ENCODE measurements at places on chromosomes 7 and 10.

GRCh38 chr7:142401951-142402350 is 144.1 kb upstream of the PRSS58 start:
- no peak for DNase-seq

GRCh38 chr10:107444443-107444842 is 279.9 kb upstream of the SORCS1 start:
- DNase-seq, result no peak

- DNase-seq, result peak; percentile 51
Measured at GRCh38 chr10:94183666-94184264, 179.0 kb downstream of the NOC3L start.

DNA sequence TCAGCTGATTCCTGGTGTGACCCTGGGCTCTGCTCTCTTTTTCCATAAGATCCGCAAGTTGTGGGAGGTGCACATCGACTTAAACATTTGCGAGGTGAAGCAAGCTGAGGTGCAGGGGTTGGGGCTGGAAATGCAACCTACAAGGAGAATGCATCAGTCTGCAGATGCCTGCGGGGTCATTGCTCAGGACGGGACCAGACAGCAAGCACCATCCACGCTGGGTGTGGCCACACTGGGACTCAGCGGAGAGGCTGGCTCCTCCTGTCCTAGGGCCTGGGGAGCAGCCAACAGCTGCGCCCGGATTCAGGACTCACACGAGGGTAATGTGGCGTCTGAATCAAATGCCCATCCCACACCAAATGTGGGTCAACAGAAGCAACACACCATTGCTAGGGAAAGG is 33.8 kb downstream of the STK32C start:
- no peak for DNase-seq

DNA sequence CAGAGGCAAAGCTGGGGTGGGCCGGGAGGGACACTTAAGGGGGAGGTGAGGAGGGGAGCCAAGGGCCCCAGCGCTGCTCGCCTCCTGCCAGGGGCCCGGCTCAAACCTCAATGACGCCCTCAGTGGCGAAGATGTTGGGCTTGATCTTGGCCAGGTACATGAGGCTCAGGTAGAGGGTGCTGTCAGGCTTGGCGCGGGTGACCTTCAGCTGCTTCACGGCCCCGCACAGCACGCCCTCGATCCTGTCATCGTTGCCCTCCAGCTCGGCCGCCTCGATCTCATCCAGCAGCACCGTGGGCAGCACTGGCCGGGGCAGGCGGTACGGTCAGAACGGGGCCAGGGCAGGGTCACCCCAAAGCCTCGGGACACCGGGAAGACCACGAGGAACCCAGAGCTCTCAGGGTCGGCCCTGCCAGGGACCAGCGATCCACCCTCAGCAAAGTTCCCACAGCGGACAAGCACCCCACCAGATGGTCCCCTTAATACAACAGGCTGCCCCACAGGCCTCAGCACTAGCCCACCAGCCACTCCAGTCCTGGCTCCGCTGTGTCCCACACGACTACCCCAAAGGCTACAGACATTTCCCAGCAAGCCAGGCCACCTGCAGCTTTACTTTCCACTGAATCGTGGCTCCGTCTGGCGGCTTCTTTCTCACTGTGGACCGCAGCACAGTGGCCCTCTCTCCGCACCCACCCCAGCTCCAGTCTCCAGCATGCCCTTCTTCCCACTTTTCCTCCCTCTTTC is 4.0 kb downstream of the INTS1 start:
- DNase-seq, result no peak

DNA sequence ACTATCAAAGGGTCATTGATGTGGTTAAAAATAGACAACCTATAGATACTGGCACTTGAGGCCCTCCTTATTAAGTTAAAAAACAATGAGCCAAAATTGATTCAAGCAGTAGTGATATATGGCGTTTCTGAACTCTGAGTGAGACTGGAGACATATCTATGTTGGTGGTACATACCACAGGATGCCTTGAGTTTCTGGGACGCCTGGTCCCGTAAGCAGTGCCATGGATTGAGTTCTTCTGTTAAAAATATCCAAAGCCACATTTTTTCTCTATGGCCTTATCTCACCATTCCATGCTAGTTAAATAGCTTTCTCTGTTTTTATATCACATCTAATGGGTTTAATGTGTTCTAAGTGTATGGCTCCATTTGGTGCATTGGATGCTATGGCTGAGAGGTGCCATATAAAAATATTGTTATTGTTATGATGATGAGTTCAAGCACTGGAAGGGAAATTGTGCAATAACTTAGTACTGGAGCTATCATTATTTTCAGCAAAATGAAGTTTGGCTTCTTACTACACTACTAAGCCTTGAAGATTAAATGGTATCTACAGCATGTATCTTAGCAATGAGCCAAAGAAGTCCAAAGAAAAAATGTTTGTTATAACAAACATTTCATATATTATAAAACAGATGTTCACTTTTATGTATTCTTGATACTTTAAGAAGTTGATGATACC is 713.9 kb downstream of the SUGCT start:
- DNase-seq, result no peak

DNA sequence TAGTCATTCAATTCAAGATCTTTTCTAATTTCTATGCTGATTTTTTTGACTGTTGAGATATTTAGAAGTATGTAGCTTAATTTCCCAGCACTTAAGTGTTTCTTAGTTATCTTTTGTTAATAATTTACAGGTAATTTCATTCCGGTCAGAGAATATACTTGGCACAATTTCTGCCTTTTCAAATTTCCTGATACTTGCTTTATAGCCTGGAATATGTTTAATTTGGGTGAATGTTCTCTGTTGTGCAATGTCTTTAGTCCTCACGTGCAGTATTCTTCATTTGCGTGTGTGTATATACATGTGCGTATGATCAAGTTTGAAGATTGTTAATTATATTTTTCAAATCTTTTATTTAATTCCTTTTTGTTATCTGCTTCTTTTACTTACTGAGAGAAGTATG is 989.3 kb downstream of the LRMDA start:
- DNase-seq, result no peak

DNA sequence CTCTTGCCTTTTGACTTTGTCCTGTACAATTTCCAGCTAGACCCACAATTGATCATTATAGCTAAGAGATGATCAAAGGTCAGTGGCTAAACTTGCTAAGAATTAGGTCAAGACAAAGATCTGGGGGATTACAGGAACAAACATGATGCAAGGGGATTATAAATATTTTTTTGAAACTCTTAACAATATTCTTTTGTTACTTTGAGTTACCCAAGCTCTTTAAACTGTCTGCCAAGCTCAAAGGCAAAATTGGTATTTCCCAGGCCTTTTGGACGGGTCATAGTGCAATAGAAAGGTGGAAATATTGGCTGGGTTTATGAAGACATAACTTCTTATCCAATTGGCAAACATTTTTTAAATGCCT is 23.4 kb downstream of the TBXAS1 start:
- no peak for DNase-seq

- peak; percentile 73 for DNase-seq
Measured at GRCh38 chr7:129271500-129272355, 46.9 kb downstream of the AHCYL2 start.

GRCh38 chr7:151437159-151437553 is 2.8 kb downstream of the CRYGN start:
- no peak for DNase-seq

GRCh38 chr10:119412244-119413092 is 130.1 kb downstream of the RGS10 start:
- DNase-seq, result no peak

DNA sequence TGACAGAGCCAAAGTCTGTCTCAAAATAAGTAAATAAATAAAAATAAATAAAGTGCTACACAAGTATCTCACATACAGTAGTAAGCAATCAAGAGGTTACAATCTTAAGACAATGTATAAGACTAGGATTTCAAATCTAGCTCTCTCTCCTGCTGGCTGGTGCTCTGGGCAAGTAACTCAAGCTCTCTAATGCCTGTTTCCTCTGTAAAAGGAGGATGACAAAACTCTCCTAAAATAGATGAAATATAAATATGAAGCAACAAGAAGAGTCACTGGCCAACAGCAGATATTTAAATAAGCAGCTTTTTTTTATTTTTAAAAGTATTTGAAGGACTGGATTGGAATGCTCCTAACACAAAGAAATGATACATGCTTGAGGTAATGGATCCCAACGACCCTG is 7.2 kb downstream of the SFMBT2 start:
- no peak for DNase-seq

- DNase-seq, result no peak
Measured at GRCh38 chr10:50260791-50261281, 9.5 kb upstream of the ASAH2 start.

DNA sequence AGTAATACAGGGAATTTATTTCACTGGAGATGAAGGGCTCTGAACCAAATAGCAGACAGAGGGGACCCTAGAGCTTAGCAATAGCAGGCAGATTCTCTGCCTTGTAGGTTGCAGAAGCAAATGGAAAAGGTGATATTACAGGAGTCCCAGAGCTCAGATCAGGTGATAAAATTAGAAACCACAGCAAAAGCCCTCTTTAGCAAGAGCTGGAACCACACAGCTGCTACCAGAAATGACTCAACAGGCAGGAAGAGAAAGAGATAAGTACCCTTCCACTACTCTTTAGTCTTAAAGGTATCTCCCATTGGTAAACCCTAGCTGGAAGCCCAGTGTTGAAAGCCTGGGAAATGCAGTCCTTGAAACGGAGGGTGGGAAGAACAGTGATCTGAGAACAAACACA is 535.6 kb upstream of the GHITM start:
- DNase-seq, result no peak

- DNase-seq, result no peak
Measured at GRCh38 chr10:96462606-96463151, 51.0 kb downstream of the TLL2 start.

GRCh38 chr10:19929506-19930140 is 113.4 kb downstream of the PLXDC2 start:
- DNase-seq, result peak; percentile 13

GRCh38 chr10:132846631-132847415 is 60.9 kb upstream of the NKX6-2 start:
- DNase-seq, result no peak

GRCh38 chr7:41832941-41833340 is 130.1 kb upstream of the INHBA start:
- DNase-seq, result no peak

GRCh38 chr10:95813054-95813685 is 57.2 kb downstream of the ENTPD1 start:
- no peak for DNase-seq

DNA sequence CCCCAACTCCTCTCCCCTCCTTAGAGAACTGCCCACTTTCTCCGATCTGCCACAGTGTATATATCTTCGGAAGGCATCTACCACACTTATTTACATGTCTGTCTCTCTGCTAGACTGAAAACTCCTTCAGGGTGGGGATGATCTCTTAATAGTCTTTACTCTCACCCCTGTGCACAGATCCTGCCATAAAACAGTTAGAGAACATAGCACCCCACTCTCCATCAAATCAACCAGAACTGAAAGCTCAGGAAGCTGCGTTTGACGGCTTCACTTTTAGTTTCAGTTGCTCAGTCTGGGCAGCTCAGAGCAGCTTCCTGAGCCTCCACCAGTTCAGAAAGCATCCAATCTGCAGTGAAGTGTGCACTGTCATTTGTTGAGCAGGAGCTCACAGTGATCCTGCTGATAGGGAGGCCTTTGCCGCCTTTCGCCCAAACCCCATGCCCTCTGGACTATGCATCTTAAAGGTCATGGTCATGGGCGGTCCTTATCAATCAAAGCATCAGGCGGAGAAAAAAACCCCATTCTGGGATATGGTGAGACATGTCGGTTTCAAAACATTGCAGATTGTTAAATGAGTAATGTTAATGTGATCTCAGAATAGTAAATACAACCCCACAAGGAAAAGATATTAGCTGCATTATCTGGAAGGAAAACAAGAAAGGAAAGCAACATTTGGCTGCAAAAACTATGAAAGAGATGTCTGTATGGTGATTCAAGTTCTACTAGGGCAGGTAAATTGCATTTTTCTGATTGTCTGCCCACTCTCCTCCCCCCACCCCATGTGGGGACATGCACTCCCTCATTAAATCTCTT is 167.1 kb upstream of the ADO start:
- no peak for DNase-seq

GRCh38 chr10:58456179-58456578 is 56.5 kb upstream of the BICC1 start:
- DNase-seq, result no peak
